Fibroblast of villous mesenchyme (primary cell): ENCODE measurements at places on chromosomes 4 and X.

DNA sequence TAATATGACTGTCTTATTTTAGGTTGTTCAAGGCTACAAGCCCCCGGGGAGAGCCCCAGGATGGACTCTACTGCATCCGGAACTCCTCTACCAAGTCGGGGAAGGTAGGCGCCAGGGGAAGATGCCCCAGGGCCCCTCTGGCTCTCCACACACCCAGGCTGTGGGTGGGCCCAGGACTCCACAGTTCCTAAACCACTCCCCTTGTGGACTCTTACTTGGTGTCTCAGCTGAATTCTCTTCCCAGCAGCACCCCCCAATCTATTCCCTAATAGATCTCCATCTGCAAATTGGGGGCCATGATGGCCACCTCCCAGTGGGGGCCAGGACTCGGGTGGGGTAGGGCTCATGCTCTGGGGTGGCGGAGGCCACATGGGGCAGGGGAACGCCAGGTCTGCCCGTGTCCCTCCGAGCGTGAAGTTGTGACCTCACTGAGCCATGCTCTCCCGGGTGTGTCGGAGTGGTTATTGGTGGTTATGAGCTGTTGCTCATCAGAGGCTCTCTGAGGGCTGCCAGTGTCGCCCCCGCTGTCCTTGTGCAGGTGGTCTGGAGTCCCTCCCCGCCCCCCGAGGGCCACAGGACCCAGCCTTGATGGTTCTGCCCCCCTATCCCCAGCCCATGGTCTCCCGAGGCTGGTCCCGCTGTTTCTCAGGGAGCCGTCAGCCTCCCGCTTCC, 11.2 kb upstream of the ADD1 start:
- no peak for DNase-seq

GRCh38 chr4:81647388-81647787, 175.7 kb upstream of the RASGEF1B start:
- DNase-seq: no peak

- DNase-seq: no peak
Observed at GRCh38 chr4:92529510-92529909, 225.7 kb downstream of the GRID2 start.

GRCh38 chr4:137421796-137422195, 110.5 kb downstream of the PCDH18 start:
- DNase-seq: peak; percentile 21

DNA sequence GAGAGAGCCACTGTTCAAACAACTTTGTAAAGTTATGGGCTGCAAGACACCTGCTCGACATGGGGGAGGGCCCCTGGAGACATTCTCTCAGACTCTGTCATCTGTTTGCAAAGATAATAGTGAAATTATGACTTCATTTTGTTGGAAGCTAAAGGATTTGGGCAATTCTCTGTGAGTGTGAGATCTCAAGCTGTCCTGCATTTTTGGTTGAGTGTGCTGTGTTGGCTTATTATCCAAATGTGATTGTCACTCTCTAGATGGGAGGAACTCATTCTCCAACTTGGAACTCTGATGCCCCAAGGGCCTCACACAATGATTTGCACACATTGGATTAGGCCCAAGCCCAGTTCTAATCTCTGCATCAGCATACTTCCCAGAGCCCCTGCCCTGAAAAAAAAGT, 63.7 kb downstream of the STK32B start:
- no peak for DNase-seq

DNA sequence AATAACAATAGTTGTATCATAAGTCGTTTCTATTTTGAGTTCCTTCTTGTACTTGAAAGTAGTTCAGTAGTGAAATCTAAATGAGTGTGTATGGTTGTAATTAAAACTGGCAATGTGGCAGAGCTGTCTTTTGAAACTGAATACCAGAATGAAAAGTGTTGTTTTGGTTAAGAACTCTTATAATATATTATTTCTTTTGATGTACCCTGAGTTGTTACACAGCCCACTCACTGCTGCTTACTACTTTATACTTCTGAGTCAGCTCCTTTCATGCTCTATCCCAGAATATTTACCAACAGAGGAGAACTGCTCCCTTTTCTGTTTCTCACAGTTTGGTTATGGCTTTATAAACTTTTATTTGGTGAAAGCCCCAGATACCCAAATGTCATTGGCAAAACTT, 28.8 kb downstream of the FAM199X start:
- DNase-seq: no peak

DNA sequence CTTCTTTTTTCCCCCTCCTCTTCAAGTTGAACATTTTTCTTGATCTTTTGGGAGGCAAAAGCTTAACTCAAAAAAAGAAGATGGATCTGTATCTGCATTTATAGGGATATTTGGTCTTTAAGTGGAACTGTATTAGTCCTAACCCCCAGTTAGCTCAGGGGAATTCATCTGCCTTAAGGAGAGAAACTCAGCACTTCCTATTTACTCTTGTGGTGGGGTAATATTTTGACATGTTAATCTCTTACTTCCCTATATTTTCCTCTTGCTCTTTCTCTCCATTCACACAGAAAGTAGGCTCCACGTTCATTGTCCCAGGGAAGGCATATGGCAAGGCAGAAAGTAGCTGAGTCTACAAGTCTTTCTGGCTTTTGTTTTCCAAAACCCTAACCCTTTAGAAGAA, 5.3 kb downstream of the LRRC66 start:
- DNase-seq: peak; percentile 9

GRCh38 chrX:109344678-109345077, 137.2 kb downstream of the GUCY2F start:
- DNase-seq: no peak

GRCh38 chr4:74267998-74268606, 40.2 kb upstream of the EPGN start:
- peak; percentile 55 for DNase-seq

GRCh38 chrX:69365755-69366154, 138.4 kb upstream of the NALF2 start:
- DNase-seq: no peak

- DNase-seq: no peak
Observed at GRCh38 chr4:1415681-1415981, 9.4 kb upstream of the NKX1-1 start.

DNA sequence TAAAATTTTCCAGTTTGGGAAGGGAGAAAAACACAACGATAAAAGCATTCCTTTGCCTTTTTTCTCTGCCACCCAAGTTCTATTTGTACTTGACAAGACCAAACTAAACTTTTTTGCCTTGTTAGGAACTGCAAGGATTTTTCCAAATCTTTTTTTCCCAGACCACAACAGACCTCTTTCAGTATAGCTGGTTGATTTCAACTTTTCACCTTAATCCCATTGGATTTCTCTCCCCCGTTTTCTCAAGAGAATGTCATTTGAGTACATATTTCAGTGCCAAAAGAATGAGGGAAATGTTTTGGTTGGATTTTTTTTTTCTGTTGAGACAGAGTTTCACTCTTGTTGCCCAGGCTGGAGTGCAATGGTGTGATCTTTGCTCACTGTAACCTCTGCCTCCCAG, 18.5 kb upstream of the SGMS2 start:
- peak; percentile 24 for DNase-seq

DNA sequence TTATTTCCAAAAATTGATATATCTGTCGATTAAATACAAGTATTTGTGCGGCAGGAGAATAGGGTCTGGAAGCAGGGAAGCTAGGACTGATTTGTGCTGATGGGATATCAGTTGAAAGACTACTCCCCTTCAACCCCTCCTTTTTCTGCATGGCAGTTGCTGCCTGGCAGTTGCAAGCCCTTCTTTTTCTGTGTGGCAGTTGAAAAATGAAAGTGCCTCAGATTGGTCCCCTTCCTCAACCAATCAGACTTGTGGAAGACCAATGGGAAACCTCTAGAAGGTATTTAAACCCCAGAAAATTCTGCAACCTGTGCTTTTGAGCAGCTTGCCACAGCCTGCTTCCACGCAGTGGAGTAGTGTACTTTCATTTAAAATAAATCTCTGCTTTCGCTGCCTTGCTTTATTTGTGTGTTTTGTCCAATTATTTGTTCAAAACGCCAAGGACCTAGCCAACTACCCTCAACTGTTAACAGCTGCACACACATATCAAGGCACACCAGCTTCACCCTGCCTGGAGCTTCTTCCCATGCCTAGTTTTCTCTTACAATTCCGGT, 1.5 kb upstream of the TMA16 start:
- DNase-seq: no peak

- no peak for DNase-seq
Observed at GRCh38 chr4:8349664-8350236, 80.2 kb downstream of the HTRA3 start.

DNA sequence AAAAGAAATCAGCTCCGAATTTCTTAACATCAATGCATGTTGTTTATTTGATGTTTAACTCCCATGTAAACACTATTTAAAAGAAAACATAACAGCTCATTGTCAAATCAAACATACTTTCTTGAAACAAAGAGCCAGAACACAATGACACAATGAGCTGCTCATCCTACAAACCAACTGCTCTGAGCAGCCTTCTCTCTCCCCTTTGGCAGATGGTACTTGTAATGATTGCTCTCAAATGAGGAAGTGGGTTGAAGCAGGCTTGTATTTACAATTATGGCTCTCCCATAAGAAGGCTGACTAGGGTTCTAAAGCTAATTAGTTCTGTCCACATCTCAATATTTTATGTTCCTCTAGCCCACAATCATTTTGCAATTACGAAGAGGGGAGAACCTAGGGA, 637.8 kb upstream of the ADGRL3 start:
- DNase-seq: no peak

GRCh38 chr4:114597410-114598115, 1.0 kb upstream of the UGT8 start:
- DNase-seq: no peak

- DNase-seq: no peak
Observed at GRCh38 chrX:140104760-140105159, 139.4 kb upstream of the CXorf66 start.

DNA sequence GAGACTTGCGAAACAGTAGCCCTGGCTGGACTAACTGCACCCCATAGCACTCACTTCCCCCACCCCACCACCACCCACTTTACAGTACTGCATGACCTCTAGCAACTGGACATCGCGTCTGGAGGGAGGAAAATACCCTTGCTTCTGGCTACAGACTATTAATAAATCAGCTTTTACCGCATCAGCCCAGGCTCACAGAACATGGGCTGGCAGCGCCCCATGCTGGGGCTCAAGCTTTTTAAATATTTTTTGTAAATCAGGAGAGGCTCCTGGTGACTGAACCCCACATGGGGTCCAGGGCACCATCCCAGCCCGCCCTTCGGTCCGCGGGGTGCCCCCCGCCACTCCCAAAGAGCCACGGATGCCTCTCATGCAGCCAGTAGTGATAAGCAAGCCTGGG, 2.7 kb downstream of the HS6ST2 start:
- no peak for DNase-seq

DNA sequence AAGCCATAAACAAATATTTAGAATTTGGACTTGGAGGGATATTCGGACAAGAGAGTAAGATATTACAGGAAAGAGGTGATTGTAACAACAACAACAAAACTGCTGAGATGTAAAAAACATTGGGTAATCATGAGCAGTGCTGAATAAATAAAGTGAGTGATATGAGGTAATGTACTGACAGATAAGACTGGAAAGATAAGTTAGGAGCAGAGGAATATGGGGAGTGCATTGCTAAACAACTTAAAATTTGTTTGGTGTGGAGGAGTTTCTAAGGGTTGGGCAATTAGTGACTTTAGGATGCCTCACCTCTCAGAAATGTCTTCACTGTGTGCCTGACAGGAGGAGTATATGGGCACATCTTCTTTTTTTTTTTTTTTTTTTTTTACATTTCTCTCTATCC, 637.8 kb upstream of the GRIA3 start:
- peak; percentile 54 for DNase-seq

DNA sequence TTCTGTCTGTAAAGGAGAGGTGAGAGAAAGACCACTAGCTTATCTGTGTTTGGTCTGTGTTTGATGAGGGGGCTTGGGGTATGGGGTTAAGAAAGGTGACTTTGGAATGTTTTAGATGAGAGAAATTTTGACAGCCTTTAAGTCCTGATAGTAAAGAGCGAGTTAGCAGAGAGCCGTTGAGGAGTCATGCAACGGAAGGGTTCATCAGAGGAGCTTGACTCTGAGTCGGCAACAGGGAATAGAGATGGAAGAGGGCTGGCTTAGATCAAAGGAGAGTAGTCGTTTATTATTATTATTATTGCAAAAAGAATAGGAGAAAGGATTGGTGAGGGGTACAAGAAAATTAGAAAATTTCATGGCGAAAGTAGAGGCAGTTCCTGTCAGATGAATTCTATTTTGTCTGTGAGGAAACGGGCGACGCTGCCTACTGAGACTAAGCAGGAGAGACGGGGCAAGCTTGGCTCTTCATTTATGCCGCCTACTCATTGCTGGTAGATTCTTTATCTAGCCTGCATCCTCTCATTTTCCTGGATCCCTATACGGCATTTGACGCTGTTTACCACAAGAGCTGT, 473 bp upstream of the VAMP7 start:
- DNase-seq: no peak

GRCh38 chr4:73172161-73172560, 86.4 kb downstream of the ANKRD17 start:
- DNase-seq: peak; percentile 54

- no peak for DNase-seq
Observed at GRCh38 chr4:8067945-8068896, 90.4 kb downstream of the ABLIM2 start.

DNA sequence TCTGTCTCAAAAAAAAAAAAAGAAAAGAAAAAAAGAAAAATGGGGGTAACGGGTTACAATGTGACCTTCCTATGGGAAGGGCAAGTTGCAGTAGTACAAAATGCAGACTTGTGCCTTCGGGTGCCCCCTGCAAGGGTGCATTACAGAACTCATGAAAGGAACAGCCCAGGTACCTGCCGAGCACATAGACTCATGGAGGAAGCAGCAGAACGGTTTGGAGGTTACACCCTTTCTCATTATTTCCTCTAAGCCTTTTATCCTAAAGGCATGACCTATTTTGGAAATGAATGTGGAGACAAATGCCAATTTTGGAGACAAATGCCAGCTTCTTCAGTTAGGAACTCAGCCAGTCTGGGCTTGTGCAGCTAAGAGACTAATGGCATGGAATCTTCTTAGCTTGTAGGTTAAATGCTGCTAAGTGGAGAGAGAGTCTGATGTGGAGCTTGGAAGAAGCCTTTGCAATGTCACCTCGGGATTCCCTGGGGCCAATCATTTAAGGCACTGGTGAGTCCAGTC, 44.1 kb upstream of the PRKX start:
- DNase-seq: no peak

DNA sequence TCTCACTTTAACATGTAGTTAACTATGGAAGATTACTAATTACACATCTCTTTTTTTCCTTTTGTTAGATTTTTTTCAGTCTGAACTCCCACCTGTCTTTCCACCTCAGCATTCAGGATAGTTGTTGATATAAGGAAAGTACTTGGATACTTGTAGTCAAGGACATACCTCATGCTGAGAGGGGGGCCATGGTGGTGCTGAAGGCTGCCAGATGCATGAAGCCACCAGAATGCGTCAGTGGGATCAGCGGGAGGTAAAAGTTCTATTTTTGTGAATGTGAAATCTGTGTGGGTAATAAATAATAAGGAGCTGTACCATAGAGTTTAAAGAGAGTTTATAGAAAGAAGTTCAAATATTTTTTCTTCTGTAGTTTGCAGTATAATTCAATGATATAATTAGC, 13.1 kb upstream of the NDST4 start:
- no peak for DNase-seq
